Fibroblast of skin of left biceps (primary cell): ENCODE measurements at places on chromosomes 7 and 10.
A peak's percentile ranks its signal among the peaks of the same experiment; 100 is the strongest.

DNA sequence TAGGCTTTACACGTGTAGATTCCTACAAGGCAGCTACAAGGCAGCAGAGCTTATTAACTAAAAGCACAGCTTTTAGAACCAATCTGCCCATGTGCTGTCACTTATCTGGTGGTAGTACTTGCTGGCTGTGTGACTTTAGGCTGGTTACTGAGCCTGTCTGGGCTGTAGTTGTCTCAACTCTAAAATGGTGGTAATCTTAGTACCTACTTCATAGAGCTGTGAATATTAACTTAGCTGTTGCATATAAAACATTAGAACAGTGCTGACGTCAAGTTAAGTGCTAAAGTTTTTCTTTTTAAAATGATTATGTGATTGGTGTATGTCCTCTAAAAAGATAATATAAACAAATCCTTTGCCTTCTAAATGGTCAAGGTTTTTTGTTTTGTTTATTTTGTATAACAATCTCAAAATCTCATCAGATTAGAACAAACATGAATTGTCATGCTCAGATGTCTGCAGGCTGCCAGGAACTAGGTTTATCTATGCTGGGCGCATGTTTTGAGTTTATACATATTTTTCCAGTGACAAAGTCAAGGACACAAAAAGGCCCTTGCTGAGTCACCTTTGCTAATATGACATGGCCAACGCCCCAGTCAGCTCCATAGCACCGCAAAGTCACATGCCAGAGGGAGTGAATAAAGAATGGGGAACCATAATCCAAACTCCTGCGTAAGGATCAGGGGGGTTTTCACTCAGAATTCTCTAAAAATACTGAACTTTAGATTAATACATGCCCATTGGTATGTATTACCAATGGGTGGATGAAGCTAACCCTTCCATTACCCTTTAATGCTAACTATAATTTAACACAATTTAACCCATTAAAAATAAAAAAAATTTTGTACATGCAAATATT, 39.8 kb upstream of the ARL4A start:
- DNase-seq, result no peak

GRCh38 chr10:51029172-51029641, 45.1 kb upstream of the PRKG1 start:
- peak; percentile 13 for DNase-seq

DNA sequence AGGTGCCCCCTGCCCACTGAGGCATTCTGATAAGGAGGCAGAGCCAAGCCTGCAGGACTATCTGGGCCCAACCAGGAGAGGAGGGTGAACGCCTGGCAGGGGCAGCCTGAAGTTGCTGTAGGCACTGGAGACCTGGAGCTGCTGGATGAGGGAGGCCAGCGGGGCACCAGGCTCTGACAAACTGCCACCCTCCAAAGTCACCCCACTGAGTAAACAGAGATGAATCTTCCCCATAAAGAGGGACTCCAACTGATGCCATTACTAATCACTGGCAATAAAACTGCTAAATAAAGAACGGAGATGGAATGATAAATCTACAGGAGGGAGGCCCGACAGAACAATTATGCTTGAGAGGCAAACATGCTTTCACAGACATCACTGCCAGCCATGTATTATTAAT, 44.2 kb downstream of the DRGX start:
- no peak for DNase-seq

- DNase-seq, result no peak
Observed at GRCh38 chr10:30166929-30167328, 107.5 kb upstream of the JCAD start.

DNA sequence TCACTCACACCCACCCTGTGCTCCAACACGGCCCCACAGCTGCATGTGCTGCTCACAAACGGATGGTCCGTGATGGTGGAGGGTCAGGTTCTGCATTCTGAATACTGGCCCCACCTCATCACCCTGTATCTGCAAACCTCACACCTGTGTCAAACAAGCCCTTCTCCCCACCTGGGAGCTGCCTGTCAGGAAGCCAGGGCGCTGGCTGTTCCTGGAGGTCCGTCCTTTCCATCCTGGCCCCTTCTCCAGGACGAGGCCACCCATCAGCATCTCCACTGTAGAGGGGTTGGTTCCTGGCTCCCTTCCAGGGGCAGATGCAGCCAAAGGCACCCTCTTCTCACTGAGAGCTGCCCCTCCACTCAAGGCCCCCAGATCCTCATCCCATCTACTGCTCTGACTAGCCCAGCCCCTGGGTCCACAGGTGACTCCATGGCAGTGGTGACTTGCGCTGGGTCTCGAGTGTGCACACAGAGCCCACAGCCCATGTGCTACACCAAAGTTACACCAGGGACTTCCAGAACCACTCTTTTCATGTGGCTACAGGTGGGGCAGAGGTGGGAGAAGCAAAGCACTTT, 229.4 kb downstream of the TNS3 start:
- no peak for DNase-seq

DNA sequence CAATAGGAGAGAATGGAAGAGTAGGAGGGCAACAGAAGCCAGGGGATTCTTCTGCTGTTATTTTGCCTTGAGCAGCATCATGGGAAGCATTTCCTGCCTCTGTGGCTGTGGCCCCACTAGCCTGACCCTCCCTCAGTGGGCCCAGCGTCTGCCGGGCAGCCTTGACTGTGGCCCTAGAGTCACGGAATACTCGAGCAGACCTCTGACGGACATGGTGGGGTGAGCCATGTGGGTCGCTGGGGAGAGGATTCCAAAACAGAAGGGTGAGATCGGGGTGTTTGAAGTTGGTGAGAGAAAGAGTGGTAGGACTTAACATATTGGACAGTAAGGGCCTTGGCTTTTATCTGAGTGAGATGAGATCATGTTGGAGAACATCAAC, 8.3 kb upstream of the PRKAG2 start:
- no peak for DNase-seq
